ENCODE measurements at places on chromosomes 4 and X.

GRCh38 chr4:133096972-133097371 lies 52.1 kb upstream of the PCDH10 start:
- DNase-seq, result no peak

- no peak for DNase-seq
Measured at GRCh38 chr4:77349796-77350195, 192.8 kb downstream of the CCNG2 start.

GRCh38 chr4:83657336-83657735 lies 121.4 kb downstream of the GPAT3 start:
- DNase-seq, result no peak

GRCh38 chr4:13750594-13750993 lies 123.1 kb upstream of the BOD1L1 start:
- no peak for DNase-seq

DNA sequence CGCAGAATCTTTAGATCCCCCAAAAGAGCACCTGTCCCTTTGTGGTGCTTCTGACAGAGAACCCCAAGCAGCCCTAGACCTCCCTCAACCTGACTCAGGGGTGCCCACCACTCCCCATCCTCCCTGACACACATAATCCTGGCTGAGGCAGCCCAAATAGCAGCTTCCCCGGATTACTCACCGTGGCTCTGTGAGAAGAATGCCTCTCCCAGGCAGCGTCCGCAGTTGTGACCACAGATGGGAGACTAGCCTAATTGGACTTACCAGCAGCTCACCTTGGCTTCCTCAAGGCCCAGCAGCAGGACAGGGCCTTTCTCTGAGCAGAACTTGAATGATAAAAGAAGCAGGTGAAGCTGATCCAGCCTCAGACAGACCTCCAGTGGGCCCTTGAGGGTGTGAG lies 10.3 kb upstream of the ODAPH start:
- no peak for DNase-seq

DNA sequence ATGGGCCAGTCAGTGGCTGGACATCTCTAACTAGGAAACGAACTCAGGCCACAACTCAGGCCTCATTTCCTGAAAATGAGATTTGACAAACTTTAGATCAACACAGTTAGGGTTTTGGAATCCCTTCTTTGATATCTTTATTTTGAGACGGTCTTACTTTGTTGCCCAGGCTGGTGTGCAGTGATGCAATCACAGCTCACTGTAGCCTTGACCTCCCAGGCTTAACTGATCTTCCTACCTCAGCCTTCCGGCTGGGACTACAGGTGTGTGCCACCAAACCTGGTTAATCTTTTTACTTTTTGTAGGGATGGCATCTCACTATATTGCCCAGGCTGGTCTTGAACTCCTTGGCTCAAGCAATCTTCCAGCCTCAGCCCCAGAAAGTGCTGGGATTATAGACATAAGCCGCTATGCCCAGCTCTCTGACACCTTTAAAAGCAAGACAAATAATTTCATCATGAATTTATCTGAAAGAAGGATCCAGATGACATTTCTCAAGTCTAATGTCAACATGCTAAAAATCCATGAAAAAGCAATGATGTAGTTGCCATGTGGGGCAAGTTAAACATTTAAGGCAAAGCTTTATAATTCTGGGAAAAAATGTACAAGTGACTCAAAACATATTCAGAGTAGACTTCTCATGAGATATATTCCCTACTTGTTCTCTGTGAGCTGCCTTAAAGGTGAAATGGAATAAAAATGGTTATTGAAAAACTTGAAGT lies 89.1 kb upstream of the CBR4 start:
- DNase-seq, result no peak

GRCh38 chrX:113644426-113644825 lies 803.8 kb upstream of the AMOT start:
- no peak for DNase-seq

DNA sequence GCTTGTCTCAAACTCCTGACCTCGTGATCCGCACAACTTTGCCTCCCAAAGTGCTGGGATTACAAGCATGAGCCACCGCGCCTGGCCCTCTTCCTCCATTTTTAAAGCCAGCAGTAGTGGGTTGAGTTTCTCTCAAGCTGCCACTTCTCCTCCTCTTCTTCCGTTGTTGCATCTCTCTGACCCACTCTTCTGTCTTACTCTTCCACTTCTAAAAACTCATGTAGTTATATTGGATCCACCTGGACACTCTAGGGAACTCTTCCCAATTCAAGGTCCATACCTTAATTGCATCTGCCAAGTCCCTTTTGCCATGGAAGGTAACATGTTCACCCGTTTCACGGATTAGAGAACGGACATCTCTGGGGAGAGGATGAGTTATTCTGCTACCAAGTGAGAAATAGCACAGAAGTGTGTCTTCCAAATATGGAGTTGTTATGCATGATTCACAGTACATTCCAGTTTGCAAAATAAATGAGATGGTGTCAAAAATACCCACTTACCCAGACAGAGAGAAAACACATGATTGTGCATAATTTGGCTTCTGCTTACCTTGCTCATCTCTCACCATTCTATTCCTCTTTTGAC lies 51.8 kb downstream of the GBA3 start:
- no peak for DNase-seq

- no peak for DNase-seq
Measured at GRCh38 chrX:9467146-9467545, 2.3 kb downstream of the TBL1X start.

DNA sequence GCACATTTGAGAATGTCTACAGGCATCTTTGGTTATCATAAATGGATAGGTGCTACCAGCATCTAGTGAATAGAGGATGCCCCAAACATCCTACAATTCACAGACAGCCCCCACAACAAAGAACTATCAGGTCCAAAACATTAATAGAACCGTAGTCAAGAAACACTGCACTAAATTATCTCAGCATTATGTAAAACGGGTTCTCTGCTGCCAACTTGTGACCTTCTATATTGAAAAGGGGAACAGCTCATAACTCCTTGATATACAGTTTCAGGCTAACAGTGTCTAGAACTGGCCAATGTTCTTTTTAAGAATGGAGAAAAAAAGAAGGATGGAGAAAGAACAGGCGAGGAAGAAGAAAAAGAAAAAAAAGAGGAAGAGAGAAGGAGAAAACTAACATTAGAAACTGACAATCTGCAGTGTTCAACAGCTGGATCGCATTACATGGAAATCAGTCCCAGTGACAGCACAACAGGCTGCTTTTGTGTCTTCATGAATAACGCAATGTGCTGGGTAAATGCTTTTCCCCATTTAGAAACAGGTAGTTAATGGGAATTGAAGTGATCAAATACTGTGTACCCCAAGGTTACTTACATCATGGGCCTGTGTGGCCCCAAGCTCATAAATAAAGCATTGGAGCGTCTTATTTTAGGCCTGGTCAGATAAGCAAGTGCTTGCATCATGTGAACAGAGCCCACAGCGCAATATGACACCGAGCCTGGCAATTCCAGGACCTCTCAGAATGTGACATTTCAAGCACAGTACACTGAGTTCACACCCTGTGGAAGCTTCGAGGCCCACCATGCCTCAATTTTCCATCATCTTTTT lies 339.5 kb downstream of the DHX15 start:
- DNase-seq, result no peak

GRCh38 chrX:118740276-118740889 lies 13.0 kb downstream of the IL13RA1 start:
- DNase-seq, result no peak

DNA sequence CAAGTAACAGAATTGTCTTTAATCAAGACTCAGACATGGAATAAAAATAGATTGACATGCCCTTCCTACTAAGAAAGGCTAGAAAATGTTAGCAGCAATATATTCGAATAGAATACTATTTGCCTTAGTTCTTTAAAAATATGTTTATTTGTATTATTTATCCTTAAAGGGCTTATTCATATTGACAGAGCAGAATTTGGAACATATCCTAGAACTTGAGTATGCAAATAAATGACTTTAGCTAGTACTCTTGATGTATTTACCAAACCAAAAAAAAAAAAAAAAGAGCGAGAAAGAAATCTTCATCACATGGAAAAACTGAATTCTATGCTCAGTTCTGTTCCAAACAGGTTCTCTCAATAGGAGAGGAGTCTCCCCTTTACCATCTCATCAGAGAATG lies 68.9 kb upstream of the PPARGC1A start:
- DNase-seq, result no peak

GRCh38 chrX:24485323-24485722 lies 20.2 kb downstream of the PDK3 start:
- DNase-seq, result no peak

GRCh38 chrX:131306601-131307000 lies 17.5 kb upstream of the IGSF1 start:
- DNase-seq, result no peak

GRCh38 chrX:33138677-33139249 lies 72.6 kb downstream of the DMD start:
- DNase-seq, result no peak

- DNase-seq, result no peak
Measured at GRCh38 chr4:123812066-123812390, 415.4 kb downstream of the SPRY1 start.

DNA sequence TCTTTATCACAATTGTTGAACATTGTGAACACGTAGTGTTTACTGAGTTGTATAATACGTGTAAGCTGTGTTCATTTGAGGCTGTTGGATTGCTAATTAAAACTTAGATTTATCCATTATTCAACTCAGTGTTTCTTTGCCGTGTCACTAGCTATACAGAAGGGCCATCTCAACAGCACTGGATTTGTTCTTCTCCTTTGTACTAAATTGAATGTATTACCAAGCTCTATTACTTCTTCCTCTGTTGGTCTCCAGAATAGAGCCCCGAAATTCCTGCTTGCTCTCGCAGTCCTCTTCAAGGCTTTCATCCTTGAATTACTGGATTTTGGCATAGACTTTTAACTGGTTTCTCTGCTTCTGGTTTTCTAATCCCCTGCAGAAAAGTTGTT lies 182.8 kb downstream of the BMPR1B start:
- no peak for DNase-seq

DNA sequence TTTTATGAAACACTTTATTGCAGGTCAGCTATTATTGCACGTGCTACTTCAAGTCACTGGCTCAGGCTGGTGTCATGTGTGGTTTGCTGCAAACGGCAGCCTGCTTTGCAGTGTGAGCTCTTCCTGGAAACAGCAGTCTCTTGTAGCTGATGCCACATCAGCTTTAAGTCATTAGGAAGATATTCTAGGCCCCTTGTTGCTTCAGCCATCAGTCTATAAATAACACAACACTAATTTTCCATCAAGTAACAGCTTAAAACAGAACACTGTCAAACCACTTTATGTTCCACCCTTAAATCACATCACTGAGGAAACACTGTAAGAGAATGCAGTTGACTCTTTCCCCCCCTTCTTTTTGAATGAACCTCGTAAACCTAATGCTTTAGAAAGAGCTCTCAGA lies 93.8 kb downstream of the GATB start:
- no peak for DNase-seq

GRCh38 chr4:95715830-95716229 lies 124.1 kb upstream of the PDHA2 start:
- DNase-seq, result no peak

DNA sequence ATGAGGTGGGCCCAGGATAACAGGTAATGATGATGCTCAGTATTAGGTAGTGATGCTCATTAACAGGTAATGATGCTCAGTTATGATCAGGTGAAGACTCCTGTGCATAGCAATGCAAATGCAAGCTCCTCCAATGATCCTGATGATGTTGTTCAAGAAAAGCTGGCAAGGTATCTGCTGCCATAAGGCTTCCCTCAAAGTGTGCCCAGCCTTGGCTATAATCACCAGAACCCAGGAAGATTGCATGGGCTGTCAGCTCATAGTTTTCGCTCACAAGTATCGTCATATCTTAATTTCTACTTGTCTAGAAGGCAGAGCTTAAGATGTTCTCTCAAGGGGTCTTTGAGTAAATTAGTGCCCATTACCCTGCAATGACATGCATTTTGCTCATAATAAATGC lies 366.2 kb upstream of the CLNK start:
- no peak for DNase-seq

DNA sequence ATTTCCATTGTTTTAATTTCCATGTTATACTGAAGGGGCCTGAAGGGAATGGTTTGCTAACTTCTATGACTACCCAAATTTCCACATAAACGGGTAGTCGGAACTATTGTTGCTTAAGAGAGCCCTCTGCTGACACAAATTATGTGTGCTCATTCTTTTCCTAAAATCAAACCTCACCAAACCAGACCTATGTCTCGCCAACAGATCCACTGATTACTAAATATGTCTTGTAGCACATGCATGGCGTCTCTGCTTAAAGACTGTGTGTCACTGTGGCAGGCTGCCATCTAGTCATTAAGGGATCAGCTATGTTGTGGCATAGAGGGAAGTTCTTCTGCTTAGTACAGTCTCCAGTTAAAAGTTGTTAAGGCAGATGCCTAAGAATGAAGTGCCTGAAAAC lies 25.1 kb downstream of the PIR start:
- no peak for DNase-seq

DNA sequence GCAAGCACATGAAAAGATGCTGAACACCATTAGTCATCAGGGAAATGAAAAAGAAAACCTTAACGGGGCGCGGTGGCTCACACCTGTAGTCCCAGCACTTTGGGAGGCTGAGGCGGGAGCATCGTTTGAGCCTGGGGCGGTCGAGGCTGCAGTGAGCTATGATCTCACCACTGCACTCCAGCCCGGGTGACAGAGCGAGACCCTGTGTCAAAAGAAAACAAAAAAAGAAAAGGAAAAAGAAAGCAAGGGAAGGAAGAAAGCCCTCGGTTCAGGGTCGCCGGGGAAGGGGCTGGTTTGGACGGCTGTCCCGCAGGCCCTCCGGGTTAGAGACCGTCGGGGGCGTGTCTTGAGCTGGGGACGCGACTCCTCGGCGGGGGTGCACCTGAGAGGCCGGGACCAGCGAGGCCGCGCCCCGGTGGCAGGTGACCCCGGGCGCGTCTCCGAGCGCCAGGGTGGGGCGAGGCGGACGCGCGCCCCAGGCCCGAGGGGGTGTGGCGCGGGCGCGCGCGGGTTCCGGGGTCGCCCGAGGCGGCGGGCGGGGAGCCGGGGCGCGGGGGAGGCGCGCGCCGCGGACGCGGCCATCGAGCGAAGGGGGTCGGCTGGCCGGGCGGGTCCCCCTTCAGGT lies 478 bp upstream of the PLXNA3 start:
- DNase-seq, result no peak

GRCh38 chr4:169492436-169493163 lies 119.8 kb downstream of the NEK1 start:
- DNase-seq, result no peak

GRCh38 chr4:146343199-146343598 lies 128.9 kb downstream of the REELD1 start:
- DNase-seq, result no peak

GRCh38 chrX:26219351-26219750 lies 3.4 kb downstream of the MAGEB5 start:
- no peak for DNase-seq

- no peak for DNase-seq
Measured at GRCh38 chr4:52713456-52713937, 37.7 kb downstream of the ERVMER34-1 start.

DNA sequence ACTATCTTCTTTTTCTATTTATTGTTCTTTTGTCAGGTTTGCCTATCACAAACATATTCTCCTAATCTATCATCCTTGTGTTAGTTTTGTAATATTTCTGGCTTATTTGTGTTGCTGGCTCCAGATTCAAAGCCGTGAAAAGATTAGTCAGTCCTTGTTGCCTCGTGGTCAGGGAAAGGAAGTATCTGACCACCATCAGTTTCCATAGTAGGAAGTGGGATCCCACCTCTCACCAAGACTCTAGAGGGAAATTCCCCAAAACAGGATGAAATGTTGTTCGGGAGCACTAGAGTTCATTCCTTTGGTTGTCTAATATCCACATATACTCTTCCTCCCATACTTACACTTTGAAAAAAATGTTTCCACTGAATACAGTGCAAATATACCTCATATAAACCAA lies 131.0 kb upstream of the HUWE1 start:
- DNase-seq, result no peak

All from stimulated activated CD8-positive, alpha-beta memory T cell treated with anti-CD3 and anti-CD28 coated beads, Interleukin-15, amount 100 ng/mL, for 24 hours (primary cell).